ENCODE measurements at places on chromosomes 3 and 15.

GRCh38 chr15:80599359-80599758 is 95.8 kb upstream of the ABHD17C start:
- DNase-seq, result peak; percentile 50

DNA sequence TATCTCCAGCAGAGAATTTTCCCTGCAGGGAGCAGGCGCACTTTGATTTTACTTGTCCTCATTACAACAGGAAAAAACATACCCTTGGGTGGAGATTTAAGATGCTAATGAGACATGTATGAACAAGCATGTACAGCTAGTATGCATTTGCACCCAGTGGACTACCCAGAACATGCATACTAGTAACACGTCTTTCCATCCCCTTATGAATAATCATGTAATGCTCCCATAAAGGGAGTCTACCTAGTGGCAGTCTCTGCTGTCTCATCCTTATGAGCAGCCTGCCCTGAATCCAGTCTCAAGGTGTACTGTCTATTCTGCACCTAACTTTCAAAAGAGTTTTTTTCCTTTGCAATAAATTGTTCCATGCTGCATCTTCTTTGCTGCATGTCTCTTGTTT is 1222.0 kb downstream of the ROBO1 start:
- DNase-seq, result no peak

DNA sequence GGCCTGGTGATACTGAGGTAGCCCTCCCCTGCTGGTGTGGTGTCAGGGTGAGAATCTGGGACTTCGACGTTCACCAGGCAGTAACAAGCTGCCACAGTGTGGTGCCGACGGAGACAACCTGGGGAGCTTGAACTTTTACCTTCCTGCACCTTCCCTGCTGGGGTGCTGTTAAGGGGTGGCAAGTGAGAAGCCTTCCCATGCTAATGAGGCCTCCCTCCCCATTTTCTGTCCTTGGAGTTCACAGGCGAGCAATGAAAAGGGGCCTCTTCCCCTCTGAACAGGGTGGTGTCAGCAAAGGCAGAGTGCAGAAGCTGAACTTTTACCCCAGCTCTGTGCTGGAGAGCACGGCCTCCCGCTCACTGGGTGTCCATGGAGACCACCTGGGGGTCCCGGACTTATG is 13.5 kb downstream of the MAGEL2 start:
- DNase-seq, result no peak

- no peak for DNase-seq
Measured at GRCh38 chr15:95464509-95464908, 866.0 kb upstream of the NR2F2 start.

DNA sequence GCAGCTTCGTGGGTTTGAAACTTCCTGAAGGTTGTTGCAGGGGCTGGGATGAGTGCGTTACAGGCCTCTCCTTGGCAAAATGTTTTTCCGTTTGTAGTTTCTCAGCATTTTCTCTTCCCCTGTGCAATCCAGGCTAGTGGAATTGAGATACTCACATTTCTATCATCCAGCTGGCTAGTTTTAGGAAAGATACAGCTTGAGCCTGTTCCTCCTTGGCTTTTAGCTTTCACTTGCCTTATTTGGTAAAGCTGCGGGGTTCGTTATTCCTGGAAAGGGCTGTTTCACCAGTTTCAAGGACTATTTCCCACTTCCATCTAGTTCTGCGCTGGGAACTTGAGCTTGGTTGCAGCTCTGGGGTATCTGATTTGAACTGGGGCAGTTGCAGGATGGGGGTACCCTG is 90.3 kb downstream of the ITPR1 start:
- no peak for DNase-seq

GRCh38 chr15:84685304-84685703 is 27.3 kb upstream of the NMB start:
- DNase-seq, result peak; percentile 85

GRCh38 chr15:23616536-23616935 is 31.1 kb downstream of the MAGEL2 start:
- DNase-seq, result peak; percentile 15

- DNase-seq, result no peak
Measured at GRCh38 chr3:45026038-45026437, at the start of gene CLEC3B. CLEC3B (plus strand) TSS chr3:45026303; CDS start chr3:45026363, 60 bp downstream.

DNA sequence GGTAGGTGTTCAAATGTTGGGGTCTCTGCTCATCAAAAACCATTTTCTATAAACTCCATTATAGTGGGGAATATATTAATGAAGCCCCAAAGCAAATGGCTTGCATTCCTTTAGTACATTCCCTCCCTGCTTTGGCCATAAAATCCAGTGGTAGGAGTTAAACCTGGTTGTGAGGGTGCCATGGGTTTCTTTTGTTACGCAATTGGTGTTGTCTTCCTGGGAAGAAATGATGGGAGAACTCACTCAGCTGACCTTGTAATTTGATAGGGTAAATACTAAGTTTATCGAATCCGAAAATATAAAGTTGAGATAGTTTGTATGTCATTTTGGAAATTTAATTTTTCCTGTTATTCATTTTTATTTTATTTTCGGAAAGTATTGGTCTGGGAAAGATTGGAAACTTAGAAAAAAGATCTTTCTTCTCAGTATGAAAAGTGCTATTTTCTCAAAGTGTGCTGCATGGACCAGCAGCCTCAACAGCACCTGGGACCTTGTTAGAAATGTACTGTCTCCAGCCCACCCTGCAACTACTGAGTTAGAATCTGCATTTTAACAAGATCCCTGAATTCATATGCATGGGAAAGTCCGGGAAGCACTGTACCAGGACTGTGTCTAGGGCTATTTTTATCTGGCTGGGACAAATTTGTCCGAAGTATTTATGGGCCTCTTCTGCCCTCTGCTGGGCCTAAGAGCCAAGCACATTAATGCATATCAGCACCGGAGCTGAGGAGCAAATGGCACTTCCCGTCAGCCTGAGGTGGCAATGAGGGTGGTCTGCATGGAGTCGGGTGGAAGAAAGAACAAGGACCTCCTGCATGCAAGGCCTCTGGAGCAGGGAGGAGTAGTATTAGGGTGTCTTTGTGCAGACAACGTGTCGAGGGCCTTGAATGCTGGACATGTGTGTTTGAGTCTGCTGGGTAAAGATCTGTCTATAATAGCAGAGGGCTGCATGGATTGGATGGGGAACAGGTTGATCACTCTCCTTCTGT is 54.7 kb downstream of the FAM81A start:
- DNase-seq, result peak; percentile 81

Measured in DMS53 (cell line).